ENCODE measurements at places on chromosomes 6 and 20.

GRCh38 chr6:32406197-32406596 is 784 bp downstream of the BTNL2 start:
- no peak for DNase-seq

DNA sequence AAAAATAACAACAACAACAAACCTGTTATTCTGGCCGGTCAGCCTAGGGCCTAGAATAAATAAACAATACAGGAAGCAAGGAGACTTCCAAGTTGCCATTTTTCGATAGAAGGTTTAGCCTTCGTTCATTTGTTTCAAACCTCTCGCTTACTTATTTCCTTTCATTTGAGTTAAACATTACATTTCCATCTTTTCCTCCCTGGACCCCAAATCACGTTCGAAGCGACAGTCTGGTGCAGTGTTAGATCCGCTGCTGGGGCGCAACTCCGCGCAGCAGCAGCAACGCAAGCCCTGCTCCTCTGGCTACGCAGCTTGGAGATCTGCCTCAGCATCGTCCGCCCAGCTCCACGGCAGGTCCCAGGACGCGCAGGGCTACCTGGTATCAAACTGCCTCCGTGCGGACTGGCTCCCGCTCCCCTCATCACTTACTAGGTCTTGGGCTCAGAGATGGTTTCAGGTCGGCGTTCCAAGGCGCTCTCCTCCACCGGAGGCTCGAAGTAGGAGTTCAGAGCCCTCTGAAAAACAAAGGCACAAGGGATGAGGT is 530 bp downstream of the TDP2 start:
- DNase-seq = peak; percentile 51

GRCh38 chr6:10847684-10848083 is 9.3 kb upstream of the MAK start:
- DNase-seq = no peak

DNA sequence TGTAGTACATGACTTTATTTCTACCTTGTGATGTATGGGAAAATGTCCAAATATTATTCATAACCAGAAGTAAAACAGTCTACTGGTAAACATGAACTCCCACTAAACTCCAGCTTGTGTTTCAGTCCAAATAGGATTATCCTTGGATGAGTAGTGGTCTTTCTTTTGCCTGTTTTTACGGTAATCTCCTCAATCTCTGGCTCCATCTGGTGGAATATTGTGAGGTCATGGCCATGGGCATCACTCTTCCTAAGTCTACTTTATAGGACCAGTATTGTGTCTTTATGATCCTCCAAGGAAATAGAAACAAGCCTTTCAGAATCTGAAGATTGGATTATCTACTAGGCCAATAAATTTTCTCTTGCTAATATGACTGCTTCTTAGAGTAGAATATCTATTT is 505.0 kb downstream of the BMP2 start:
- DNase-seq = no peak

DNA sequence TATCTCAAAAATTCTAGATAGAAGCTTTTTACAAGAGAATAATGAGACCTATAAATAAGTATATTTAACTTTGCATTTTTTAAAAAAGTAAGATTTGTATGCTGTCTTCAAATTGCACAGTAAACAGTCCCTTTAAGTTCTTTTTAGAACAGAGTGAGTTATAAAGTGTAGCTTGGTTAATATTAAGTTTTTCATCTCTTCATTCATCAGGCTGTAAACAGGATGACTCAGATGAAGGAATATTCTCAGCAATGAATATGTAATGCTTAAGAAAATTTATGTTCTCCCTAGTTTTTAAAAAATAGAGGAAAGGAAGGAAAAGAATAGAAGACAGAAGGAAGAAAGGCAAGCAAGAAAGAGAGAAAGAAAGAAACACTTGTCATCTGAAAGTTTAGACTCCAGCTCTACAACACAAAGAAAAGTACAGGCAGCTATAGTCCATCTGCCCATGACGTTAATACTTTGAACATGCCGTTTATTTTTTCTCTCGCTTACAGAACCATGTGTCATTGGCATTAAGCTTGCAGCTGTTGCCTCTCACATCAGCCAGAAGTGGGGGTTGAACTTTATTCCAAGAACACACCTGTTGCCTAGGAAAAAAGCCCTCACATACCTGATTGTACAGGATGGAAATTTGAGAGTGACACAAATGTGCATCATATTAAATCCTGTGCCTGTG is 36.1 kb downstream of the CAP2 start:
- no peak for DNase-seq

DNA sequence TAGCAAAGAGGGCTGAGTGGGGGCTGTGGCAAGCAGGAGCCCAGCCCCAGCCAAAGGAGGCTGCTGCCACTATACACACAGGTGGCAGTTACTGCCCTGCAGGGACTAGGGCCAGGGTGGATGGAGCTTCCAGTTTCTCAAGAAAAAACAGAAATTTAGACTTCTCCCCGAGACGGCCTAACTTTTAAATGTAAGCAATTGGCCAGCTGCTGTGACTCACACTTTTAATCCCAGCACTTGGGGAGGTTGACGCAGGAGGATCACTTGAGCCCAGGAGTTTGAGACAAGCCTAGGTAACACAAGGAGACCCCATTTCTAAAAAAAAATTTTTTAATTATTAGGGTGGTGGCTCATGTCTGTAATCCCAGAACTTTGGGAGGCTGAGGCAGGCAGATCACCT is 98.2 kb upstream of the NFATC2 start:
- no peak for DNase-seq
